ENCODE measurements at places on chromosomes 3 and 15. TPM values are rescaled to one million over a fixed set of nuclear protein-coding genes. Genes with fewer than 3 reads are reported as not detected.

The HES1 gene
- polyA plus RNA-seq: 22.7 TPM

The TNK2 gene
- 24.2 TPM for polyA plus RNA-seq

The CHRFAM7A gene
- not detected for polyA plus RNA-seq

- DNase-seq: no peak
Observed at GRCh38 chr3:36769926-36770325, 5.6 kb upstream of the DCLK3 start.

GRCh38 chr15:70281811-70282307, 184.1 kb upstream of the TLE3 start:
- DNase-seq: peak; percentile 57

DNA sequence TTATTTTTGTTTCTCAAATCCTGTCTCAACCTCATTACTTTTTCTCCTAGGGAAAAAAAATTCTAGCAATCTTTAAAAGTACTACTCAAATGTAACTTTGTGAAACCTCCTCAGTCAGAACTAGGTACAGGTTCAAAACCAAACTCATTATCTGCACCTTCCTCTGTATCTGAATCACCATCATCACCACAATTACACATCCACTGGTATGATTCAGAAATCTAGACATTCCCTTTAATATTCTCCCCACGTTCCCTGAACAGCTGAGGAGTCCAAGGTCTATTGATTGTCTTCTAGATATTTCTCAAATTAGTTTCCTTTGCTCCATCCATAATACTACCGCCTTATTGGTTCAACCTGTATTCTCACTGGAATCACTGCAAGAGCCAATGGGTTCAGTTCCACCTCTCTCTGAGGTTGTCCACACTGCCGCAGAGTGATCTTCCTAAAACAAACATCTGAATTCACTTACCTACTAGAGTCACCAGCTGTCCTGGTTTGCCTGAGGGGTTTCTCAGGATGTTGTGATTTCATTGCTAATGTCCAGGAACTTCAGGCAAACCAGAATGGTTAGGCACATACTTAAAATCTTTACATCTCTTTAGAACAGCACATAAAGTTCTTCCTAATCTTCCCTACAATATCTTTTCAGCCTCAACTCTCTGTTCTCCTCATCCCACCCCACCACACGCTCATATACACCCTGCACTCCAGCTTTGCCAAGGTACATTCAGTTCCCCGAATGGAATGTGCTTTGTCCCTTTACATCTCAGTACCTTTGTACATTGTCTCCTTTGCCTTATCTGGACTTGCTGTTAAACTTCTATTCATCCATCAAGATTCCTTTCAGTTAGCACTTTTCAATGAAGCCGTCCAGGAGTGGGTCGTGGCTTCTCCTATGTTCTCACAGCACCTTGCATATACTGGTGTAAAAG, 24.2 kb downstream of the ATP13A4 start:
- no peak for DNase-seq

GRCh38 chr3:12489368-12489767, 5.1 kb downstream of the TSEN2 start:
- DNase-seq: no peak

DNA sequence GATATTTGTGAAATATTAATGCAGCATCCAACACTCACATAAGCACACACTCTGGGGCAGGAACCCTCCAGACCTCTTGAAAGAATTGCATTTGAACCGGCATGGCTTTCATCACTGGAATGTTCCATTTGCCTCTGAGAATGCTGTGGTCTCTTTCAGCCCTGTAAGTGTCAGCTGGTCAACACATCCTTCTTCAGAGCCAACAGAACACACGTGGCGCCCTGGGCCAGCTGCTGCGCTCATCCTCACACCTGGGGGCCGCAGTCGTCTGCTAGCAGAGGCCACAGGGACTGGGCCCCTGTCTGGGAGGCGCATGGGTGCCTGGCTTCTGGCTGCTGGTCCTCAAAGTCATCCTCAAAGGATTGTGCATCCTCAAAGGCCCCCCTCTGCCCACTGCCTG, 71.4 kb upstream of the HERC1 start:
- DNase-seq: no peak

- peak; percentile 41 for DNase-seq
Observed at GRCh38 chr15:86375733-86376280, 296.1 kb downstream of the AGBL1 start.

All from mammary epithelial cell (primary cell).